ENCODE measurements at places on chromosomes 6 and 20.

DNA sequence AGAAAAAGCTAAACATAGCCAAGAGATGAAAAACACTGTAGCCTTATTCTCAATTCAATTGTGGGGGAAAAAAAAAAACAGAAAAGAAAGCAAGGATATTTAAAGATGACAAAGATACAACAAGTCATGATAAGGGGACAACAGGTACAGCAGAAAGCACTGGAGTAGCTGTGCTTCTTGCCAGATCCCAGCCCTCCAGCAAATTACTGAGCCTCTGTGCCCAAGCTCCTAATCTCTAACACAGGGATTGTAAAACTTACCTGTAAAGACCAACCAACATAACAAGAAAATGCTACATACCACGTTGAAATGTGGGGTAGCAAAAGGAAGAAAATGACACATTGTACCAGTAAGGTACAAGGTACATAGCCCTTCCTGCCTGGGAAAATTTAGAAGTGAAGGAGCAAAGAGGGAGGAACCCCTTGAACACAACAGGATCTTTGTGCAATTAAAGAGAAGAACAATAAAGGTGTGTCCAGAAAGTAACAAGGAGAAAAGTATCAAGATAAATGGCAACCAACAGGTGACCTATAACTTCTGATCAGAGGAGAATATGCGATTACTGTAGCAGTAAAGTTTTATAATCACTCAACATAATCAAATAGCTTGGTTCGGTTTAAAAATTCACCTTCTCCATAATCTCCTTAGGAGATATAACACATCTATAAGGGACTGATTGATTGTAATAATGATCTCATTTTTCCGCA, 30.6 kb downstream of the PREP start:
- no peak for ATAC-seq

DNA sequence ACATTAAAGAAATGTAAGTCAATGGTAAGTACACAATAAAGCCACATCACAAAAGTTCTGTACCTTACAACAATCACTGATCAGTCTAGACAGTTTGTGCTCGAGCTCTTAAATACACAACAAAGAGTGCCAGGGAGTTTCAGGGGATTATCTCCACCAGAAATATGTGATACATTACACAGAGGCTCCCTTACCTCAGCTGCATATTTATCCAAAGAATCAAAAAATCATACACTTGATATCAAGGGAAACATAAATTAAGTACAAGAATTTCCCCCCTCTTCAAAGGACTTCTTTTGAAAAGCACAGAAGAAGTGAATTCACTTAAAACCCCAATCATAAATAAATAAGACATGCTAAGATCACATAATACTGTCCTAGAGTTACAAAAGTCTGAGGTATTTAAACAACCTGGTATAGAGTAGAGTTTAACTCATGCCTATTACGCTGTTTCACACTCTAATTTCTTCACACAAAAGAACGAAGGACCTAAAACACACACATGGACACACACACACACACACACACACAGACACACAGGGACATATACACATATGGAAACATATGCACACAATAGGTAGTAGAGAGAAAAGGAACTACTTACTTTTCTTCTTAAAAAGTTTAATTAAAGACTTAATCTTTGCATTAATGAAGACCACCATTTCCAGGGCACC, 528 bp downstream of the NHSL1 start:
- no peak for ATAC-seq

DNA sequence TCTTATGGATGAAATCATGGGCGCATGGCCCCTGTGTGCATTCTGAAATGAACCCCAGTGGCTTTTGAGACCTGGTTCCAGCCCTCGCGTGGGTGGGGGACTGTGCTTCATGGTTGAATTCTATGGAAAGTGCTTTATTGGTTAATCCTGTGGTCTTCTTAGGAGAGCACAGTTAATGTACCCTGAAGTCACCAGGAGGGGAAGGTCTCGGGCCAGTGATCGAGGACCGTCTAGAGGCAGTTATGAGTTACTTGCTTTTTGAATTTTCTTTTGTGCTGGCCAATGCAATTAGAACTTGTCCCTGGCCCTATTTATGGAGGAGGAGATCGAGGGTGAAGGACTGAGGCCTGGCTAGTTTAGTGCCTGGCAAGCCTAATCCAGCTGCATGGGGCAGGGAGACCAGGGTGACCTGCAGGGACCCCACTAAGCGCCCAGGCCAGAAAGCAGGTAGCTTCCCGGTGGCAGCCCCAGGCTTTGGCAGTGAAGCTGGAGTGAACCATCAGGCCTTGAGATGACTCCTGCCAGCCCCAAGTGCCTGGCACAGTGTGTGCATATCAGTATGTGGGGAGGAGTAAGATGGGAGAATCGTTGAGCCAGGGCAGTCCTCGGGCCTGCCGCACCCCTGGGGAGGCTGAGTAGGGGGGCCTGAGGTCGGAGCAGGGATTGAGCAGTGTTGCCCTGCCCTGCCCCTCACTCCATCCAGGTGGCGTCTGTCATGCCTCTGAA, 144.6 kb upstream of the RNF24 start:
- no peak for ATAC-seq

DNA sequence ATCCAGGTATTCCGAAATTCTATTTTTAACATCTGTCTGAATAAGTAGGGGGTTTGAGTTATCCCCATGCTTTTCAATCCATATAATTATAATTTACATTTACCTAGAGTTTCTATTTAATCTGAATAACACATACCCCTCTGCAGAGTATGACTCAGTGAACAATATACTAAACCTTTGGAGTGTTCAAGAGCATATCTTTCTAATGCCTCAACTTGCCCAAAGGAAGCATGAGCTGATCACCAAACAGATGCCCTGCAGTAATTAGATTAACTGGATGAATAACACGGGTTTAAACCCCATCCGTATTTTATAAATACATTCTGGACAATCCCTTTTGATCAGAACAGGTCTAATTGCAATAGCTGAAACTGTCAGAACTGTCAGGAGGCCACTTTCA, 897.1 kb downstream of the TFAP2A start:
- no peak for ATAC-seq

DNA sequence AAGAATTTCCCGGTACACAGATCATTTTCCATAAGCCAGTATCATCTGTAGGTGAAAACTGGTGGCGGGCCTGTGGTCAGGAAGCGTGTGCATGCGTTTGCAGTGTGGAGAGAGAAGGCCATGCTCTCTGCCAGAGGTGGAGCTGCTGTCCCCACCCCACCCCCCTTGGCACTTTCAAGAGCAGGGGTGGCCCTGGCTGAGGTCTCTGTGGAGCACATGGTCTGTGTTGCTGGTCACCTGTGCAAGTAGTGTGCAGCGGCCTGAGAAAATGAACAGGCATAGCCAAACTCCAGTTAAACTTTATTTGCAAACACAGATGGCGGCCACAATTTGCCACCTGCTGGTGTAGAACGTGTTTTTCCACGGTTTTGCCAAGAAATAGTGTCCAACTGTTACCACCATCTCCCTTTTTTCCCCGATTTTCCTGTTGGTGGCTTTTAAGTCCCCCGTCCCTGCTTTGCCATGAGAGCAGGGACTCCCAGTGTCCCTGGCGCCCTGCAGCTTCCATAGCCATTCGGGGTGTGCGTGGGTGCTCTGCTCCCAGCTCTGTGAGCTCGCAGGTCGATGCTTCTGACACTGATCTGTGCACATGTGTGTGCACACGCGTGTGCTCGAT, 2.5 kb downstream of the ADRM1 start:
- no peak for ATAC-seq

DNA sequence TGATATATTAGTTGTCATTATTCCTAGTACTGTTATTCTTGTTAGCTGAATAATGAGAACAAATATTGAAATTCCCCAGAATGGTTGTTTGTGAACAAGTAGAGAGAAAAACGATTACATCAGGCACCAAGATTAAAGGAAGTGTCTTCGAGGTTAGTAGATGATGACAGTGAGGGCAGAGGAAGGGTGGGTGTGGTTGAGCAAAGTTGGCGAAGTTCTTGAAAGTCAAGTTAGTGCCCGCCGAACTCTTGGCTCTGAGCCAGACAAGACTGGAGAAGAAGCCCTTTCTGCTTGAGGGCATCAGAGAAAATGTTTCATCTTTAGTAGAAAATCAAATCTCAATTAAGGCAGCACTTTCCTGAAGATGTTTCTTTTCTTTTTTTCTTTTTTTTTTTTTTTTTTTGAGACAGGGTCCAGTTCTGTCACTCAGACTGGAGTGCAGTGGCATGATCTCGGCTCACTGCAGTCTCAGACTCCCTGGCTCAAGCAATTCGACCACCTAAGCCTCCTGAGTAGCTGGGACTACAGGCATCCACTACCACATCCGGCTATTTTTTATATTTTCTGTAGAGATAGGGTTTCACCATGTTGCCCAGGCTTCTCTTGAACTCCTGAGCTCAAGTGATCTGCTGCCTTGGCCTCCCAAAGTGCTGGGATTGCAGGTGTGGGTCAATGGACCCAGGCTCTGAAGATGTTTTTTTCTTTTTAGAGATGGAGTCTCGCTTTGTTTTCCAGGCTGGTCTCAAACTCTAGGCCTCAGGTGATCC, 77.1 kb downstream of the SGK1 start:
- ATAC-seq, result no peak

- ATAC-seq, result peak; percentile 54
These were observed 172.6 kb upstream of the LAMA2 start for GRCh38 chr6:128710315-128710714.

GRCh38 chr6:31041372-31041974, 31.2 kb downstream of the MUC22 start:
- no peak for ATAC-seq

DNA sequence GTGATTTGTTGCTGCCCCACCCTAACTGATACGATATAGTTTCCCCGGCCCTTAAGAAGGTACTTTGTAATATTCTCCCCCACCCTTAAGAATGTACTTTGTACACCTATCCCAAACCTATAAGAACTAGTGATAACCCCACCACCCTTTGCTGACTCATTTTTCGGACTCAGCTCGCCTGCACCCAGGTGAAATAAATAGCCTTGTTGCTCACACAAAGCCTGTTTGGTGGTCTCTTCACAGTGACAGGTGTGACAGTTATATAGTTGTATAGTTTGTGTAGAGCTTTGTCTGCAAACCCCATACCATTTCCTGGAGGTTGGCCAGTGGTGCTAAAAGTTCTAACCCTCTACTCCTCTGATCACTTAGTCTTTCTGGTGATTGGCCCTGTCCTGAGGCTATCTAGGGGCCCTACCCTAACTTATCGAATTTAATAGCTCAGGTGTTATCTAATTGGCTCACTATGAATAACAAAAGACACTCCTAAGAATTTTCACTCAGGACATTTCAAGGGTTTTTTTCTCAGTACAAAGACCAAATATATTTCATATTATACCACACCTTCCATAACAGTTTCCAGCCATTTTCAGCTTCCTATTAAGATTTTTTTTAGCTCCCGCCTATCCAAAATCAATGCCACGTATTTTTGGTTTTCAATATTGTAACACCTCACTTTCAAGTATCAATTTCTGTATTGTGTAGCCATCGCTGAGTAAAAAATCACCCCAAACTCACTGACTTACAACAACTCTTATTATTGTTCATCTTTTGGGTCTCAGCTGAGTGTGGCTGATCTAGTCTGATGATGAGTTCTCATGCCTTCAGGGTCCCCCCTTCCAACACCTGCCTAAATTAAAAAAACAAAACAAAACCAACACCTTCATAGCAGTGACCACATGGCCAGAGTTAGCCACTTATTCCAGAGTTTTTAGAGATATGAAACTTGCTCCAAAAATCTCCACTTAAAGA, 9.8 kb upstream of the BTN1A1 start:
- no peak for ATAC-seq

DNA sequence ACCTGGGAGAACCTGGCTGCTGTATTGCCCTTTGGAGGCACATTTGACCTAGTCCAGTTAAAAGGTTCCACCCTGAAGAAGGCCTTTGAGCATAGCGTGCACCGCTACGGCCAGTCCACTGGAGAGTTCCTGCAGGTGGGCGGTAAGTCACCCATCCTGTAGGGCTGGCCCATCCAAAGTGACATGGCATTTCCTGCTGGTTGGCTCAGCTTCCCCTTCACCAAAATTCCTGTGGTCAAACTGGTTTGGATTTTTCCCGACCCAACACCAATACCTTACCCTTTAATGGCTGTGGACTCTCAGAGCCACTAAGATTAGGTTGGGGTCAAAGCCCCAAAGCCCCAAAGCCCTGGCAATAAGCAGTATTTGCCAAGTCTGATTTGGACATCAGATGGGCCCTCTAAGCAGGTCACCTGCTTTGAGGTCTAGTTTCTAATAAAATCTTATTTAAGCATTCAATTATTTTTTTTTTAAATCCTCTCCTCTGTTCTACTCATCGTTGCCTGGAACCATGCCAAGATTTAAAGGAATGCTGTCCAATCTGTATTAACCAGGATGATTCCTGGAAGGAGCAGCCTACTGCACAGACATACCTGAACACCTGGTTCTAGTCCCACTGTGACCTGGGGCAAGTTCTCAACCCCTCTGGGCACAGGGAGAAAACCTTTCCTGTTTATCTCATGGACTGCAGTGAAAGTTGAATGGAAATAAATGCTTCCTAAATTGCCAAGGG, 40.8 kb downstream of the NT5E start:
- ATAC-seq, result peak; percentile 66

Data from SK-N-SH treated with all-trans-retinoic acid at 6 μM for 48 hours (cell line).